ENCODE measurements at places on chromosomes 16 and 17. TPM values are rescaled to one million over a fixed set of nuclear protein-coding genes. Genes with fewer than 3 reads are reported as not detected.

The PIPOX gene
- 1.3 TPM for total RNA-seq

The DYNLRB2 gene
- total RNA-seq = 0.50 TPM

The MFSD6L gene
- not detected for total RNA-seq

The BRIP1 gene
- 17.0 TPM for total RNA-seq

The AOC2 gene
- total RNA-seq = 2.6 TPM

DNA sequence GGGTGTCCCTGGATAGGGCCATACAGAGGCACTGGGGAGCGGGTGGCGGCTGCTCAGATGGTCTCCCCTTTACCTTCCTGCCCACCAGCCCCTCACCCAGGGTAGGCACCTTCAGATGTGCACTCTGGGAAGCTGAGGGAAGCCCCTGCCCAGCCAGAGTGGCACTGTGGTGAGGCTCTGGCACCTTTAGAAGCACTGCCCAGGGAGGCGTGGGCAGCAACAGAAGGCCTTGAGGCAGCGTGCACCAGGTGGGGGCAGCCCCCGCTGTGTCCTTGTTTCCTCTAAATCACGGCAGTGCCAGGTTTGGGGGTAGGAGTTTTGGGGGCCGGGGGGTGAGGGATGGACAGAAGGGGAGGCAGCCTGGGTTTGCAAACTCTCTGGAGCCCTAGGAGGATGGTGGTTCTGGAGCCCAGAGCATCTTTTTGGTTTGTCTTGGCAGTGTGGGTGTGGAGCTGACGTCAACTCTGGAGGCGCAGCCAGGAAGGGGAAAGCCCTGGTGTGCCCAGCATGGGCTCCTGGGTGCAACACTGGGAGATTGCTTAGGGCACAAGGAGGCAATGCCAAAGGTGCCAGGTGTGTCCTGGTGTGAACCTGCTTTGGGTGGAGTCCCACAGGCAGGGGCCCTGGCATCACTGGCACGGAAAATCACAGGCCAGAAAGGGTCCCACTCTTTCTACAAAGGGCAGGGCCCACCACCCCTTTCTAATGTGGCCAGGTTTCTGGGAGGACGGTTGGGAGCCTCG lies 23.1 kb upstream of the CDC42EP4 start:
- no peaks in the 10 kb centered on the region for H3K4me1 ChIP-seq
- no peak overlapping the region for H3K4me3 ChIP-seq
- no peak for DNase-seq
- no peak overlapping the region for H3K27ac ChIP-seq

GRCh38 chr17:2275722-2276121 lies 27.9 kb downstream of the SMG6 start:
- H3K27me3 ChIP-seq = no peaks in the 10 kb centered on the region
- peaks cover 52% of the 10 kb centered on the region for H3K4me1 ChIP-seq
- H3K27ac ChIP-seq = peak overlapping the region; percentile 20
- H3K4me3 ChIP-seq = no peak overlapping the region
- H3K36me3 ChIP-seq = peaks cover 59% of the 10 kb centered on the region

DNA sequence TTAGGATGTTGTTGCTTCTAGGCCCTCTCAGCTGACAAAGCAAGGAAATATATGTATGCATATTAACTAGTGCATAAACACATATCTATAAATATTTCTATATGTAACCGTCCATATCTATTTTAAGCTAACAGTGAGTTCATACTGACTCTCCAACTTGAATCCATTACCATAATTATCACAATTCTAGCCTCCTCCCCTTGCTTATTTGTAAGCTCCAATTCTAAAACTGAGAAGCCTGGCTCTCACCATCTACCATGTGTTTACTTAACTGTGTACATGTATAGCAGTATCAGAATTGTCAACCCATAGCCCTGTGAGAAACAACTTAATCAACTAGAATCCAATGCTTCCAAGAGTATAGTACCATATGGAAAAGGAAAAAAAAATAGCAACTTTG lies 5.1 kb downstream of the ABCC12 start:
- H3K4me3 ChIP-seq = no peak overlapping the region
- peaks cover 61% of the 10 kb centered on the region for H3K27me3 ChIP-seq
- no peaks in the 10 kb centered on the region for H3K4me1 ChIP-seq
- H3K27ac ChIP-seq = no peak overlapping the region
- peaks cover 2% of the 10 kb centered on the region for H3K36me3 ChIP-seq
- no peak for DNase-seq

DNA sequence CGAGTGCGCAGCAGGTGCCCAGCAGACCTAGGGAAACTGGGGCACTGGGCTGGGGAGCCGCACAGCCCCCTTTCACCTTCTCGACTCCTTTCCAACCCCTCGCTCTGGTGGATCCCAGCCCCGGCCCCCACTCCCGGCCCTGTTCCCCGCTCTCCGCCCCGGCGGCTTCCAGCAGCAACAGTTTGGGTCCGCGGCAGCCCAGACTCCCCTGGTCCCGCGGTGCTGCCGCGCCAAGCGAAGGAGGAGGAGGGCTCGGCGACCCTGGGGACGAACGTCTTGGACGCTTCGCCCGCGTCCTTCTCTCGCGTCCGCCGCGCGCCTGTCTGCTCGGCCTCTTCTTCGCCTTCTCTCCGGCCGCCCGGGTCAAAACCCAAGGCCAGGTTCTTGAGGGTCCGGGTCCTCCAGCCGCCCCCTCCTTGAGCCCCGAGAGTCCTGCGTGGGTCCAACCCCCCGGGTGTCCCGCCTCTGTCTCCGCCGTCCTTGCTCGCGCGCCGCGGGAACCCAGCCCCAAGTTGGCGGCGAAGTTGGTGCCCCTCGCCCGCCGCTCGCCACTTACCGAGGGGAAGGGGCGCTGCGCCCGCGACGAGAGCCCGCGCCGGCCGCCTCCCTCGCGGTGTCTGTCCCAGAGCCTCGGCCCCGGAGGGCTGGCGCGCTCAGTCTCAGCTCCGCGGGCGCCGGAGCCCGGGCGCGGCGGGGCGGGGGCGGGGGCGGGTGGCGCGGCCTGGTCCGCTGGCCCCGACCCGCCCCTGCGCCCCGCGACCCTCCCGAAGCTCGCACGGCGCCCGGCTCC lies 1.4 kb upstream of the GRIN2C start:
- DNase-seq = no peak
- H3K27me3 ChIP-seq = peaks cover 61% of the 10 kb centered on the region
- peaks cover 12% of the 10 kb centered on the region for H3K4me1 ChIP-seq
- no peak overlapping the region for H3K27ac ChIP-seq
- no peak overlapping the region for H3K4me3 ChIP-seq

DNA sequence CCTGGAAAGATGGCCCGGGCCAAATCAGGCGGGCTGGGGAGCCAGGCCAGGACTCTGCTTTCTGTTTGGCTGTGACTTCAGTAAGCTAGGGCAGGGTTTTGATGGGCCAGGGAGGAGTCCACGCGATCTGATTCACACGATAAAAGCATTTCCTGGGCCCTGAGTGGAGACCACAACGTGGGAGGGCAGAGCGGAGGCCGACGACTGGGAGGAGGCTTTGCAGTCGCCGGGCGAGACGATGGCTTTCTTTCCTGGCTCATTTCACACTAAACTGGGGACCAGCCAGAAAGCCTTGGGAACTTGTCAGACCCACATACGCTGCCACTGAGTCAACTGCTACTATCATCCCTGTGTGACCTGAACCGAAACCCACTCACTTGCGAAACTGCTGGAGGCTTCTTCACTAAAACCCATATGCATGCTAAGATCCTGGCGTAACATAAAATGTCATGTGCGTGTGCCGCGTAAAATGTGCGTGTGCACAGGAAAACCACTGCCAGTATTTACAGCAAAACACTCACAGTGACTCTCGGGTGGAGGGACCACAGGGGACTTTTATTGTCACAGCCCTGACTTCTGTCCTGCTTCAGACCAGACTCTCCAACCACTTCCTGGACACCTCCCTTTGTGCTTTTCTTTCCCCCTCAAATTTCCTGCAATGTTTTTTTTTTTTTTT lies 14.2 kb upstream of the RHBDF2 start:
- peak; percentile 79 for DNase-seq
- H3K4me3 ChIP-seq = peak overlapping the region; percentile 65
- no peaks in the 10 kb centered on the region for H3K27me3 ChIP-seq
- H3K27ac ChIP-seq = peak overlapping the region; percentile 91
- peaks cover 34% of the 10 kb centered on the region for H3K4me1 ChIP-seq

- H3K4me1 ChIP-seq = peaks cover 32% of the 10 kb centered on the region
- H3K27me3 ChIP-seq = no peaks in the 10 kb centered on the region
- H3K4me3 ChIP-seq = no peak overlapping the region
Observed at GRCh38 chr17:17053446-17054379, 11.5 kb downstream of the MPRIP start.

GRCh38 chr17:21094298-21094704 lies 32.5 kb upstream of the DHRS7B start:
- H3K36me3 ChIP-seq = no peaks in the 10 kb centered on the region
- H3K4me3 ChIP-seq = no peak overlapping the region
- no peak overlapping the region for H3K27ac ChIP-seq
- peaks cover 6% of the 10 kb centered on the region for H3K4me1 ChIP-seq
- no peak for DNase-seq
- H3K27me3 ChIP-seq = peaks cover 3% of the 10 kb centered on the region

GRCh38 chr16:57277586-57277985 lies 6.9 kb downstream of the PLLP start:
- H3K4me1 ChIP-seq = peaks cover 19% of the 10 kb centered on the region
- H3K27ac ChIP-seq = no peak overlapping the region
- H3K27me3 ChIP-seq = no peaks in the 10 kb centered on the region
- no peaks in the 10 kb centered on the region for H3K36me3 ChIP-seq
- H3K4me3 ChIP-seq = no peak overlapping the region
- DNase-seq = peak; percentile 56

DNA sequence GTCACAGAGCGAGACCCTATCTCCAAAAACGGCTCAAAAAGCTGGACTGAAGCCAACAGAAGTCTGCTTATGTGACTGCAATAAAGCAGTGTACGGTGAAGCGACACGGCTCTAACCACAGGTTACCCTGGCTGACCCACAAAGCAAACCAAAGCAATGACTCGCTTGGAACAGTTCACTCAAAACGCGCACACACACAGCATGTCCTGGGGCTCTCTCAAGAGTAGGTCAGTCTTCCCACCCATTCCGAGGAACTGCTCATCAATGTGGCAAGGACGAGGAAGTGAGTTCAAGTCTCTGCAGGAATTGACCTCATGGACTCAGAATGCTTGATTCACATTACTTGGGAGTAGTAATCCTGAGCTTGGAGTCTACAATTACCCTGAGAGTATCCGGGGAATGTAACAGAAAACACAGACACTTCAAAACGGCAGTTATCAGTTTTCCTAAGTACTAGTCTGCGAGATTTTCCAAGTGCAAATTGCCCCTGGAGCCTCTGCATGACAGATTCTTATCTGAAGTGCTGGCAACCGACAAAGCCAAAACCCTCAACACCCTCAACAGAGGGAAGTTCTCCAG lies 25.4 kb downstream of the PELP1 start:
- H3K27ac ChIP-seq = peak overlapping the region; percentile 5
- no peaks in the 10 kb centered on the region for H3K27me3 ChIP-seq
- H3K36me3 ChIP-seq = peaks cover 18% of the 10 kb centered on the region
- H3K4me1 ChIP-seq = peaks cover 11% of the 10 kb centered on the region
- no peak overlapping the region for H3K4me3 ChIP-seq

DNA sequence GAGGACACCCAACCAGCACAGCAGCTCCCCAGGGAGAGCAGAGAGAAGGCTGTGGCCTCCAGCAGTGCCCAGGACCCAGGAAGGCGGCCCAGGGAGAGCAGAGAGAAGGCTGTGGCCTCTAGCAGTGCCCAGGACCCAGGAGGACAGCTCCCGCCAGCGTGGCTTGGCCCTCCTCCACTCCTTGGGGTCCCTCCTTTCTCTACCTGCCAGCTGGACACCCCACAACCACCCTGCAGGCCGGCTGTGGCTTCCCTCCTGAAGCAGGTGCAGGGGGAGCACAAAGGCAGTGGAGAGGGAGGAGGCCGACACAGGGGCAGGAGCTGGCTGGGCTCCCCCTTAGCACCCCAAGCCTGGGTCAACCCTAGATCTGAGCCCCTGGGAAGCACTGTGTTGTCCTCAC lies 54.1 kb upstream of the FASN start:
- H3K4me1 ChIP-seq = peaks cover 5% of the 10 kb centered on the region
- no peak for DNase-seq
- H3K27me3 ChIP-seq = no peaks in the 10 kb centered on the region

DNA sequence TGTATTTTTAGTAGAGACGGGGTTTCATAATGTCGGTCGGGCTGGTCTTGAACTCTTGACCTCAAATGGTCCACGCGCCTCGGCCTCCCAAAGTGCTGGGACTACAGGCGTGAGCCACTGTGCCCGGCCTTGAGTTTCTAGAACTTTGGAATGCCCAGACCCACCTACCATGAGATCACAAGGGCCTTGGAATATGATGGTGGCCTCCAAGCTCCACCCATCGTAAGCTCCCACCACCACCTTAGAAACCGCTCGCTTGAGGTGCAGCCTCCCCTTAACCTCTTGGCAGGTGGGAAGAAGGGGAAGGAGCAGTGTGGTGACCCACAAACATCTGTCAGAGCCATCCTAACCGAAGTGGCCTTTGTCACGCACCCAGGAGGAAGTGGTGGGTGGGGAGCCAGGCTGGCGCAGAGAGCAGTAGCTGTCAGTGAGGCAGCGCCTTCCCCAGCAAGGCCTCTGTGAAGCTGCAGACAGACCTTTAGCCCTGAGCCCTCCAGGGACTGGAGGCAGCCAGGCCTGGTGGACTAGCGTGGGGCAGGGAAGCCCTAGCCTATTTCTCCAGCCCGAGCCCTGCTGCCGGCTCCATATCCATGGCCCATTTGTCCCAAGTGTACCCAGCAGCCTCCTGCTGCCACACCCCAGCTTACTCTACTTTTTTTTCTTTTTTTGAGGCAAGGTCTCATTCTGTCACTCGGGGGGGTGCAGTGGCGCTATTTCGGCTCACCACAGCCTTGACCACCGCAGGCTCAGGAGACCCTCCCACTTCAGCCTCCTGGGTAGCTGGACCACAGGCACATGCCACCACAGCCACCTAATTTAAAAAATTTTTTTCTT lies 13.1 kb upstream of the SEPHS2 start:
- H3K27ac ChIP-seq = peak overlapping the region; percentile 95
- H3K36me3 ChIP-seq = peaks cover 4% of the 10 kb centered on the region
- peaks cover 70% of the 10 kb centered on the region for H3K4me1 ChIP-seq
- H3K27me3 ChIP-seq = peaks cover 3% of the 10 kb centered on the region
- peak; percentile 94 for DNase-seq

- peaks cover 32% of the 10 kb centered on the region for H3K4me1 ChIP-seq
- peaks cover 3% of the 10 kb centered on the region for H3K27me3 ChIP-seq
- DNase-seq = no peak
- peaks cover 4% of the 10 kb centered on the region for H3K36me3 ChIP-seq
- H3K27ac ChIP-seq = no peak overlapping the region
Observed at GRCh38 chr16:57146735-57147134, 39.1 kb downstream of the PSME3IP1 start.

DNA sequence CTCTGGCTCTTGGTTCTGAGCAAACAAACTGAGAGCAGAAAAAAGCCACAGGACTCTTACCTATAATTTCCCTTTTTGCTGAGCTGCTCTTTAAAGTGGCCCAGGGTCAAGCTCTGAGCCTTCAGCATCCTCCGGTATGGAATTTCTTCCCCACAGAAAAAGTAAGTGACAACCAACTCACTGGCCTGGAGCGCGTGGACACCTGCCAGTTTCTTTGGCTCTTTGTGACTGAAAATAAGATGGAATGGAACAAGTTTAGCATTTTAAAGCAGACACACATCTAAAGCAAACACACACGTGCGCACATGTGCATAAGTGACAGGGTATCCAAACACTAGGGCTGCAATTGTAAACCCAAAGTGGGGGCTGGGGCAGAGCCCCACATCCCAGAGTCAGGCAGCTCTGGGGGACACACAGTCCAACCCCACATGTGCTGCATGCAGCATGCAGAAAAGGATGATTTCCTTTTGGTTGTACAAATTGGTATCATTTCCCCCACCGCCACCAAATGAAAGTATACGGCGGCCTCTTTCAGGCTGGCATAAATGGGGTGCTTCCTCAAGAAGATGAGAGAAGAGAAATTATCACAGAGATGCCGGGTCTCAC lies 27.5 kb downstream of the AXIN2 start:
- no peak overlapping the region for H3K4me3 ChIP-seq
- no peak overlapping the region for H3K27ac ChIP-seq
- no peaks in the 10 kb centered on the region for H3K27me3 ChIP-seq
- no peaks in the 10 kb centered on the region for H3K36me3 ChIP-seq
- DNase-seq = no peak

Data from activated naive CD8-positive, alpha-beta T cell treated with anti-CD3 and anti-CD28 coated beads for 36 hours (primary cell).